ENCODE measurements at places on chromosomes 11 and 22.

GRCh38 chr11:76339221-76339620 is 41.7 kb downstream of the THAP12 start:
- DNase-seq, result no peak

GRCh38 chr11:57798905-57799559 is 37.4 kb downstream of the CTNND1 start:
- no peak for DNase-seq

- no peak for DNase-seq
Observed at GRCh38 chr11:7186190-7186589, 65.5 kb upstream of the SYT9 start.

GRCh38 chr22:36411589-36412258 is 24.0 kb upstream of the MYH9 start:
- peak; percentile 76 for DNase-seq

- no peak for DNase-seq
Observed at GRCh38 chr22:31238057-31238456, 26.0 kb downstream of the LIMK2 start.

- no peak for DNase-seq
Observed at GRCh38 chr11:103887001-103887658, 149.3 kb upstream of the DDI1 start.

DNA sequence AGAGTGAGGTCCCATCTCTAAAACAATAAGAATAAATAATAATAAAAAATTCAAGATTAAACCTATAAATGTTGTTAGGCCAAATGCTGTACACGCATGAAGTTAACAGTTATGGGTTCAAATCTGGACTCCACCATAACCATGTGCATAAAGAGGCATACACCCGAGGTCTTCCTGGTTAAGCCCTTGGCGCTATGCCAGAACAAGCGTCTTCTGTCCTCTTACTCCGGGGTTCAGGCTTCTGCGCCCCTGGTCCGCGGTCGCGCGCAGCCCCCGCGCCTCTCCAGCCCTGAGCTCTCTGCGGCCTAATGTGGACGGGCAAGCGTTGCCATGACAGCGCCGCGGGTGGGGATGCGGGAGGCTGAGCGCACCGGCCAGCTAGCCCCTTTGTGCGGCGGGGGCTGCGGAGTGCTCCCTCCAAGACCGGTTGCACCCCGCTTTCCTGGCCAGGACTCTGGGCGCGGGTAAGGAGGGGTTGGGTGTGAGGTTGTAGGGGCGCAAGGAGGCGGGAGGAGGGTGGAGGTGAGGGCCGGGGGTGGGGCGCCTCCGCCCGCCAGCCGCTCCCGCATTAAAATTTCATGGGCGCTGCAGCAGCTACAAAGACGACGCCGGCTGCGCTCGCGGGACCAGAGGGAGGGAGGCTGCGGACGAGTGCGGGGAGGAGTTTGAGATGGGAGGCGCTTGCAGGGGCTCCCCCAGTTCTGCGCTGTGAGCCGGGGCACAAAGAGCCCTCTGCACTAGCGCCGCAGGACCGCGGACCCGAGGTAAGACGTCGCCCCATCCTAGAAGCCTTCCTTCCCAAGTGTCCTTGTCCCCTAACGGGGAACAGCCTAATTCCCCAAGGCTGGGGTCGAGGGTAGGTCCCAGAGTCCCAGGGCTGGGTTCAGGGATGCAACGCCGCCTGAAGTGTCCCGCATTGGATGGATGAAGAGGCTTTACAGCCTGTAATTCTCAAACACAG is at the start of gene MIAT:
MIAT (plus strand) TSS at position 698 of the 961 bp plus-strand sequence.
- peak; percentile 80 for DNase-seq

- DNase-seq, result no peak
Observed at GRCh38 chr11:73757598-73757997, 3.3 kb downstream of the RAB6A start.

GRCh38 chr11:123562158-123562557 is 92.3 kb downstream of the SCN3B start:
- no peak for DNase-seq

DNA sequence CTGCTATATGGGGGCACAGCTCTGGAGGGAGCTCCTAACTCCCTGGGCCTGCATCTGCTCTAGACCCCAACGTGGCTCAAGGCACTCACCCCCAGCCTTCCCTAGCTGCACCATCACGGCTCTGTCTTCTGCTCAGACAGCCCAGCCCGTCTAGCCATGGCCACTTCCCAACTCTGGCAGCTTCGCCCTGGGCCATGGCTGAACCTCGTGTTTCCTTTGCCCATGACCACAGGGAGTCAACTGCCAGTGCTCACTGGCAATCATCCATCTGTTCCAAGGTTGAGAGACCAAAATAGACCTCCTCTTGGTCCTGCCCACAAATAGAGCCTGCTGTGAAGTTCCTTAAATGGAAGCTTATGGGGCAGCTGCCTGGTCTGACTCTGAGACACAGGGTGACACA is 5.4 kb downstream of the LMO1 start:
- no peak for DNase-seq

GRCh38 chr11:122754553-122755322 is 83.6 kb upstream of the CRTAM start:
- DNase-seq, result peak; percentile 34

DNA sequence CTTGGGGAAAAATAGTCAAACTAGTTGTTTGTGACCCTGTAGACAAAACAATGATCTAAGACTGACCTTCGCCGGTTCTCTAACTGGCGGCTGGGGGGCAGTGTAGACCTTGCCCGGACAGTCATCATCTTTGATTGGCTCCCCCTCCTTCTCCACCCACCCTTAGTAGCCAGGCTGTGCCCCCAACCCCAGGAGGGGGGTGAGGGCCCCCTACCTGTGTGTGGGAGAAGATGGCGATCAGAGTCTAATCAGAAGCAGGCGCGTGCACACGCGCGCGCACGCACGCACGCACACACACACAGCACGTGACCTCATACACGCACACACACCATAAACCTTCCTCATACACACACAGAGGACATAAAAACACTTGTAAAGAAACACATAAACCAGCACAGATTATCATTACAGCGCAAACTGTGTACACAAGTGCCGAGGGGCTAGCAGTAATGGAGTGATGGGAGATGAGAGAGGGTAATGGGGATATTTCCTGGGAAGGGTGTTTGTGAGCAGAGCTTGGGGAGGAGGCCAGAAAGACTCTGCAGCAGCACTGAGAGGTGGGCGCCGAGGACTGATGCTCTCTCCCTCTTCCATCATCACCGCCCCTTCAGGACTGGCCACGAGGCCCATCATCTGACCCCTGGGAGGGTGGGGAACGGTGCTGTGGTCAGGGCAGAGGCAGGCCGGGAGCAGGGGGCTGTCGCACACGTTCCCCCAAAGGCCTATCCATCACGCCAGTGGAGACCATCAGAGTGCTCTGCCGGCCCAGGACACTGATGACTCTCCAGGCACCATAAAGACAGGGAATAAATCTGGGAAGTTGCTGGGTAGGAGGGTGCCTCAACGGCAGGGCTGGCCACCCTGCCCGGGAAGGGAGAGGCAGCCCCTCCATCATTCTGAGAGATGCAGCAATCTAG is 12.2 kb downstream of the NECTIN1 start:
- DNase-seq, result no peak

- DNase-seq, result peak; percentile 84
Observed at GRCh38 chr22:38056969-38057891, at the start of gene PICK1. PICK1 (plus strand) TSS chr22:38057404; CDS start chr22:38057810, 406 bp downstream.

- DNase-seq, result no peak
Observed at GRCh38 chr22:36727110-36727509, 23.6 kb upstream of the CACNG2 start.

- DNase-seq, result no peak
Observed at GRCh38 chr22:46826438-46827135, 64.1 kb downstream of the TBC1D22A start.

DNA sequence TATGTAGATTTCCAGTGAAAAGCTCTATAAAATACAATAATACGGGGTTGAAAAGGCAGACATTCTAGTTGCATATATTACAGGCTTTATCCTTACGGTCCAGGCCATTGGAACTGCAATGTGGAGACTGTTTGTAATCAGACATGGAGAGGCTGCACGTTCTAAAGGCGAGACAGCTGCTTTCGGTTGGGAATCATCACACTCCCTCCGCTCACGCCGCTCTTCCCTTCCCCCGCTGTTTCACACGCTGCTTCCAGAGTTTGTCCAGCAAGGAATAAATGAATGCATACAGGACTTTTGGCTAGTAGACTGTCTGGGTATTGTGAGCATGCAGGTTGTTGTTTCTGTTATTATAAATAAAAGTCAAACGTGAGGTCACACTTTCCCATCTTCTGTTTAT is 13.5 kb upstream of the EFCAB6 start:
- no peak for DNase-seq

DNA sequence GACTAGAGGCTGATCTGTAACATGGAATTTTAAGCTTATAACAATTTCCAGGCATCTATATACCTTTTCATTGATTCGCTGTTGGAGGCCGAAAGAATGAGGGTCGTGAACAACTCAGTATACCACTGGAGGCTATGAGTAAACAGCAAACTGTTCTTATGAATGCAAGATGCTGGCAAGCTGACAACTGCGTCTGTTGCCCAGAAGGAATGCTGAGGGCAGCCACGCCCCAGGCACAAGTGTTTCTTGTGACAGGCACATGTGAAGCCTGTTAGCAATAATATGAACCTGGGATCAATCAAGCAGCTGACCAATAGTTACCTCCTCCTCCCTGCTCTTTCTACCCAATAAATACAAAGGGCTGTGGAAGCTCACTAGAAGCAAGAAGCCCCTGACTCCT is 15.3 kb downstream of the RTCB start:
- DNase-seq, result no peak

GRCh38 chr11:44977493-44977984 is 26.9 kb upstream of the TP53I11 start:
- DNase-seq, result no peak

DNA sequence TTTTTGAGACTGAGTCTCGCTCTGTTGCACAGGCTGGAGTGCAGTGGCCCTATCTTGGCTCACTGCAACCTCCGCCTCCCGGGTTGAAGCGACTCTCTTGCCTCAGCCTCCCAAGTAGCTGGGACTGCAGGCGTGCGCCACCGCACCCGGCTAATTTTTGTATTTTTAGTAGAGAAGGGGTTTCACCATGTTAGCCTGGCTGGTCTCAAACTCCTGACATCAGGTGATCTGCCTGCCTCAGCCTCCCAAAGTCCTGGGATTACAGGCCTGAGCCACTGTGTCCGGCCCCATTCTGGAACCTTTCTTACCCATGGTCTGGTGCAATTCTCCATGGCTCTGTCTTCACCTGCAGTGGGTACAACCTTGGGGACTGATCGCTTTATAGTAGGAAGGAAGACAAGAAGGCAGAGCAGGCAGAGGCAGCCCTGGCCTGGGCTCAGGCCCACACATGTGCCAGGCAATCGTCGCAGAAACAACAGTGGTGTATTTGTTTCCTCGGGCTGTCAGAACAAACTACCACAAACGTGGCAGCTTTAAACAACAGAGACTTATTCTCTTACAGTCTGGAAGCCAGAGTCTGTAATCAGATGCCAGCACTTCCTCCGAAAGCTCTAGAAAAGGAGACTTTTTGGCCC is 4.0 kb upstream of the PTGDR2 start:
- DNase-seq, result no peak

DNA sequence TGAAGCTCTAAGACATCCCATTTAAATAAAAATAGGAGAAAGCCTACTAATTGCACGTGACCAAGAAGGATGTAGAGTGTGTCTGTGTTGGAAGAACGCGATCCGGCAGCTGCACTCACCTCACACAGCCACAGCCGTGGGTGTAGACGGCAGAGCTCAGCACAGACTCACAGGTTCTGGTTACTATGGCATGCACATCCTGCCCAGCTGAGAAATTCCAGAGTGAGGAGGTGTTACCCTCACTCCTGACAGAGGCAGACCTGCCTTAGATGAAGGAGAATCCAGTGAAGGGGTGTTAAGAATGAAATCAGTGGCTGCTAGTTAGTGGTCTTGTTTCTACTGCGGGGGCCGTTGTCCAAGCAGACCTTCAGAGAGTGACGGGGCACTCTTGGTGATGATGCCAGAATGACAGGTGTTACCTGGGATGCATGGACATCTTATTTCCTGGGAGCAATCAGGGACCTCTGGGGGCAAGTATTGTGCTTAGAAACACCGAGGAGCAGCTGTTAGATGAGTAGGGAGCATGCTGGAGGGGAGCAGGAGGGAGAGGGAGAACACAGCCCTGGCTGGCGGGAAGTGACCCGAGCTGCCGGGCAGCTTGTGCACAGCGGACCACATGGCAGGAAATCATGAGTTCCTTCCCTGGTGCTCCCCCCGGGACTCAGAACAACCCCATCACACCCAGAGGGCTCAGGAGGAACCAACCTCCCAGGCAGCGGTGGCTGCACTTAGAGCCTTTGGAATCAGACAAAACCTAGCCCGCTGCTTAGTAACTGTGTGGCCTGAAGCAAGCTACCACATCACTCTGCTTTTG is 12.3 kb downstream of the KCNJ5 start:
- no peak for DNase-seq

DNA sequence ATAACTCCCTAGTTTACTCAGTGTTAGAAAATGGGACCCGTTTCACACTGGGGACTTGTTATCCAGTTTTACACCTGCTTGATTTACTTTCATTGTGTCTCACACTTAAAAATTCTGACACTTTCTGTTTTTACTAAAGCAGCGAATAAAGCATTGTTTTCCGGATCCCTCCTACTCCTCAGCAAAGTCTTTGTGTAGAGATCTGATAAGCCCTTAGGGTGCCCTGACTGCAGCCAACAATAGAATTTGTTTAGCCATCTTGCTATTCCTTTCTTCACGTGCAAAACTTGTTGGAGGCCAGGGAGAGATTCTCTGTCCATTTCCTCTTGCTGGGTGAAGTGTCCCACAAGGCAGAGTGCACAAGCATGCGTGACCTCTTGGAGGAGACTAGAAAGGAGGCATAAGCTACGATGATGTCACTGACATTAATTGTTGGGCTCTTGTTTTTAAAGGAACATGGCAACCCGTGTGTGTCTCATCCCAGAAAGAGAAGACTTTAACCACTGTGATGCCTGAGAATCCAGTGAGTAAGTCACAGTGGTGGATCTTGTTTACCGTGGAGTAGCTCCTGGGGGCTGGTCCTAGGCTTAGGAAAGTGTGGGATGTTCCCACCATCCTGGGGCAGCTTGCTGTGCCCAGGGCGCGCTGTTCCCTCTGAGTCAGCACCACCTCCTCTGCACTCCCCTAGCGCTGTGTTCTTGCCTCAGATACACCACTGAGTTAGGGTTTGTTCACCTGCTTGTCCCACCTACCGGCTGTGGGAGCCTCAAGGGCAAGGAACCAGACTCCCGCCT is 27.7 kb downstream of the MICAL2 start:
- no peak for DNase-seq

- no peak for DNase-seq
Observed at GRCh38 chr11:420911-421321, 6.1 kb upstream of the SIGIRR start.

All from activated T-cell treated with anti-CD3 and anti-CD28 coated beads, Interleukin-2, amount 50 U/mL, for 72 hours (primary cell).